Activated CD4-positive, CD25-positive, alpha-beta regulatory T cell treated with anti-CD3 and anti-CD28 coated beads, Interleukin-2, amount 50 U/mL, for 72 hours (primary cell): ENCODE measurements at places on chromosomes 6 and 20.

GRCh38 chr6:43926634-43927531, 156.9 kb downstream of the VEGFA start:
- DNase-seq = no peak

DNA sequence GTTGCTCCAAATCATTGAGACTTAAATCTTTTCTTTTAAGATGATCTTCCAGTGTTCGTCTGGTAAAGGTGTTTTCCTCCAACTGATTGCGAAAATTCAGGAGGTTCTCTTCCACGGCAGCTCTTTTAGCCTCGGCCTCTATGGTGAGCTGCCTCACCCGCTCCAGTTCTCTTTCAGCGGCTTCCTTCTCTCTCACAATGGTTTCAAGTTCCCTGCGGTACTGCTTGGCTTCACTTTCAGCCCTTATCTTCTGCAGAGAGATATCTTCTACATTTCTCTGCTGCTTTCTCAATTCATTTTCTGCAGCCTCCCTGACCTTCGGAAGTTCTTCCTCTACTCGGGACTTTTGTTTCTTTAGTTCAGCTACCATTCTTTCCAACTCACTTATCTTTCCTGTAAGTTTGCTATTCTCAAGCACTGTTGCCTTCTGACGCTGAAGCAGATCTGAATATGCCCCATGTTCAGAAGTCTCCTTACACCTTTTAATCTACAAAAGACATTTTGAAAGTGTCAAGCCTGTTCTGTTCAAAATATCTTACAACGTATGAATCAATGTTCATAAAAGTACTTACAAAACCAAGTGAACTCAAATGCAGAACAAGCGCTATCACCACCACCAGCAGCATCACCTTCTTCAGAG, 22.3 kb downstream of the DST start:
- DNase-seq = no peak

DNA sequence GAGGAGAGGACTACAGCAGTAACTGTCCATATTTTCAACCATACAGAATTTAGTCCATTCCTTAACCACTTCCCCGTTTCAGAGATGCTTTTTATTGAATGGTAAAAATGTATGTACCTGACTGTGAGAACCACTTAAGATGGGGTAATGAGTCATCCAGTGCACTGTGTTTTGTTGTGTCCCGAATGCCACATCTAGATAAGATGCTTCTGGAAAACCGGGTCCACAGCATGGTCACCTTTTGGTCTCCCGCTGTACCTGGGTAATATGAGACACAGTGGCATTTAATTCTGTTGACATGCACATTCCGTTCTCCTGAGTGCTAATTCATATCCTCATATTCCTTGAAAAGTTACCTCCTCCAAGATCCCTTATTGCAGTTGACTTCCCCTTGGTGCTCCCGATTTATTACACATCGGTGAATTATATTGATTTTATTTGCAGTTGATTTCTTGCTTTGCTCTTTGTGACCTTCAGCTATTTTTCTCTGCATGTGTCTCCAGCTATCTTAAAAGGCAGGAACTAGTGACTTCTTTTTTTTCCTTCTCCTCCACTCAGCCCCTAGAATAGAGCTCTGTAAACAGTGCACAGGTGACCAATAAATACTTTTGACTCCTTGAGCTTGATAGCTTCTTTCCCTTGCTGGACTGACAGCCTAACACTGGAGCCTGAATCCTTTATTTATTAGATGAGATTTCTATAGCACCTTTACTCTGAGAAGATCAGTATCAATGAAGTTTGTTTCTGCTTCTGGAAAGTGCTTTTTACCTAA, 314.6 kb downstream of the ZFAND3 start:
- DNase-seq = no peak

- DNase-seq = no peak
These were observed 85.1 kb downstream of the PDE7B start for GRCh38 chr6:135936606-135937005.

DNA sequence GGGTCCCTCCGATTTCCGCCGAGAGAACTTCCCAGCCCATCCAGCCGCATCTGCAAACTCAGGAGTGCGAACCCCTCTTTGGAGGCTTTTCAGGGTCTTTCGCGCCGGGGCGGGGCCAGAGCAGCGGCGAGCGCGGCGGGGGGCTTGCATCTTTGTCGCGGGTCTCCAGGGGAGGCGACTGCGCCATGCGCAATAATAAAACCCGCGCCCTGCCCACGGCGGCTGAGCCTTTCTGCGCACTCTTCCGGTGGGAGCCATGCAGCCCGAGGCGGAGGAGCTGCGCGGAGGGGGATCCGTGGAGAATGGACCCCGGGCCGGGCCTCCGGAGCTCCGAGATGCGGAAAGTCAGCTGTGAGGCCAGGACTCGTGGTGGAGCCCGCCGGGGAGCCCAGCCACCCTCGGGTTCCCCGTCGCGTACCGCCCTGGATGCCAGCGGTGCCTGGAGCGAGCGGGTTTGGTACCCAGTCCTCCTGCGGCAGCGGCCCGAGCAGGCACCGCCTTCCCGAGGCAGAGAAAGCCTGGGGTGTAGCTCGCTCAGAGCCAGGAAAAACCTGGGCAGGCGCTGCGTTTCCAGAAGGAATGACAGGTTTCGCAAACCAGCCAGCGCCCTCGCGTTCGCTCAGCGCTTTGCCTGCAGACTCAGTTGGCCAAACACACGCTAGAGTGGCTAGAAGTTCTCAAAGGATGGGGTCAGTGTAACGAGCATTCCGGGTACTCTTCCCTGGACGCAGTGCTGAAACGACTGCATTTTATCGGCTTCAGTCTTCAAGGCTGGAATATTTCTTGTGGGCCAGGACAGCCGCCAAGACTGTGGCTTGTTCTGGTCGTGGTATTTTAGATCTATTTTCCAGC, 1.2 kb downstream of the AKAP12 start:
- DNase-seq = no peak
